Tibial nerve (tissue), 4 donors: ENCODE measurements at places on chromosomes 3 and 15. TPM values are rescaled to one million over a fixed set of nuclear protein-coding genes. Genes with fewer than 3 reads are reported as not detected.

DNA sequence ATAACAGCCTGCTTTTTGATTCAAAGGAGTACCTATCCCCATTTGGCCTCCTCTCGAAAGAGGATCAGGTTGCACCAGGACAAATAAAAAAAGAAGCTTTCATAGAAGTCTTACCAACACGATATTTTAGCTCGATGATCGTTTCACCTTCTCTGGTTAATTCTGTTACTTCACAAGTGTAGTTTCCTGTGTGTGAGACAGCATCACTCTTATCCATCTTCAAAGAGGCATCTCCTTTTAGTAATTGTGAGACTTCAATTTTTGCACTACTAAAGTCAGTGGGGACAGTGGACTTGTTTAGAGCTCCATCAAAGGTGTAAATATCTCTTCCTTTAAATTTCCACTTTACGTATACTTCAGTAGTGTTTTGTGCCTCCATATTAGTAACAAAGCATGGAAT is 11.0 kb downstream of the CD47 start:
- no peak for DNase-seq

- no peak for DNase-seq
Observed at GRCh38 chr3:129553171-129553570, 10.2 kb downstream of the H1-8 start.

- no peak for DNase-seq
Observed at GRCh38 chr3:53132347-53132746, 2.1 kb upstream of the RFT1 start.

GATM gene
- total RNA-seq = 531 TPM

MAP6D1 gene
- total RNA-seq = 21.6 TPM

DNA sequence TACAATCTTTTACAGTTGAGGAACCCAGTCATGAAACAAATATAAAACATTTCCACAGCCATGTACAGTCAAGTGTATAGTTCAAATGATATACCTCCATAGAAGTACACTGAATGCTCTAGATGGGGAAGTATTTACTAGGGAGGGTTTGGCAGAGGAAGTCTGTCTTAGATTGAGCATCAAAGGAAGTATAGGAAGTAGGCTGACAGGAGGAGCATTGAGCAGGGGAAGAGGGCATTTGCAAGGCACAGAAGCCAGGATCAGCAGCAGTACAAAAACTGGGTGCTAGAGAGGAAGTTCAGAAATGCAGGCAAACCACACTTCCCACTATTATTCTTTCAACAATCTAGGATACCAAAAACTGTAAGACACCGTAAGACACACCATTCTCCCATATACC is 122.6 kb downstream of the ANO10 start:
- no peak for DNase-seq

TRIP4 gene
- 14.4 TPM for total RNA-seq

DNA sequence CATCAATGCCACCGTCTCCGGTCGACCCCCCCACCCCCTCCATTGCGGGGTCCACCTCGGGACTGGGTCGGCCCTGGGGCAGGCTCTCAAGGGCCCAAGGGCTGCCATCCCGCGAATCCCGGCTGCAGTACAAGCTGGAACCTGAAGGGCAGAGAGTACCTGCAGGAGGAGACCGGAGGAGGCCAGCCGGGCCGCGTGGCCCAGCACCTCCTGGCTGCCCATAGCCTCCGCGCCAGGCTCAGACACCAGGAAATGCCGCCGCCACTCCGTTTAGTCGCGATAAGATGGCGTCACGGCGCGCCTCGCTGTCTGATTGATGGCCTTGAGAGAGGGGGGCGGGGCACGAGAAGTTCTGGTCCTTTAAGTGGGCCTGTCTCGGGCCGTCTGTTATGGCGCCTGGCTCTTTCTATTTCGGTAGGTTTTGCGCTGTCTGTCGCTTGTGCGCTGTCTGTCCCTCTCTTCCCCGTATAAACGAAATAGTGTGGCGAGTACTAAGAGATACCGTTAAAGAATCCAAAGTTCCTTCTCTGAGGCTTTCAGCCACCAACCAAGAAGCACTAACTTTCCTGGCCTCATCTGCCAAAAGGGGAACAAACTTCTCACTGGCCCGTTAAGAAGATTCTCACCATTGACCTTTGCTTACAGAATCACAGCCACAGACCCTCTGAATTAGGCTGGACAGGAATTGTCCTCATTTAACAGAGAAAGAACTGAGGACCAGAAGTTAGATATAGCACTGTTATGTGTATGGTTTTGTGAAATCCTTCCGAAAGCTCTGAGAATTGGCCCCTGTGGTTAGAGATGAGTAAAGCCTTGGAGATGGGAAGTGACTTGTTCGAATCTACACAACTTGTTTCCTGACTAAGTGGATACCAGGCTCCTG is at the start of gene RFT1:
Gene RFT1 (minus strand): TSS at position 257 of the 883 bp plus-strand sequence. CDS start 35 bp downstream, at position 222.
- DNase-seq = peak; percentile 100

DNA sequence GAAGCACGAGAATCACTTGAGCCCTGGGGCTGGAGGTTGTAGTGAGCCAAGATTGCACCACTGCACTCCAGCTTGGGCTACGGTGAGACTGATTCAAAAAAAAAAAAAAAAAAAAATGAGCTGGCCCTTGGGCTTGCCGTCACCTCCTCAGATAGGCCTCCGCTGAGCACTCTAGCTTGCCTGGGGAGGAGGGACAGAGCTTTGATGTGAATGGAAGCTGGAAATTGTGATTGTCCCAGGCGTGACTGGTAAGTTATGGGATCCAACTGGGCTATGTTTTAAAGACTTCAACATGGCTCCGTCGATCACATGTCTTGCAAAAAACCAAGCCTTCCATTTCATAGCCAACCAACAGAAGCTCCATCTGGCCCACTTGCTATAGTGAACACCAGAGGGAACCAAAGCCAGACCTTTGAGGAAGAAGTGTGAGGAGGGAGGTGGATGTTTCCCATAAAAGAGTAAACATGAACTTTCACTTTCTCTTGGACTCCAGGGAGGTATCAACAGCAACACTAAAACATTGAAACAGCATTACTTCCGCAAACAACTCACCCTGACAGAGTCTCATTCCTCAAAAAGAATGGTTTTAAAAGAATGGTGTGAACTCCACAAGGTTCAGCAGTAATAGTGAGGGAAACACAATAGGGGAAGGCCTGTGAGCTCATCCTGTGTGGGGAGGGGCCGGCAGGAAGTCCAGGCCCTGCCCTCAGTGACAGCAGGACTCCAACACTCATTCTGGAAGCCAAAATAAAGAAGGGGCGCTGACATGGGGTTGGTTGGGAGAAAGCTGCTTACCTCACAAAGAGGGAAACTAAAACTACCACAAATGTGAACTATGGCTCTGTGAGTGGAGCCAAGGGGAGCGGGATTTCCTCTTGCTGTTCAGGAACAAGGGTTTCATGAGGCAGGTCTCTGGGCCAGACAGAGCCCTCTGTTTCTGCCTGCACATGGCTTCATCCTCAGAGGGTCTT is 59.2 kb upstream of the IL12A start:
- peak; percentile 7 for DNase-seq

DNA sequence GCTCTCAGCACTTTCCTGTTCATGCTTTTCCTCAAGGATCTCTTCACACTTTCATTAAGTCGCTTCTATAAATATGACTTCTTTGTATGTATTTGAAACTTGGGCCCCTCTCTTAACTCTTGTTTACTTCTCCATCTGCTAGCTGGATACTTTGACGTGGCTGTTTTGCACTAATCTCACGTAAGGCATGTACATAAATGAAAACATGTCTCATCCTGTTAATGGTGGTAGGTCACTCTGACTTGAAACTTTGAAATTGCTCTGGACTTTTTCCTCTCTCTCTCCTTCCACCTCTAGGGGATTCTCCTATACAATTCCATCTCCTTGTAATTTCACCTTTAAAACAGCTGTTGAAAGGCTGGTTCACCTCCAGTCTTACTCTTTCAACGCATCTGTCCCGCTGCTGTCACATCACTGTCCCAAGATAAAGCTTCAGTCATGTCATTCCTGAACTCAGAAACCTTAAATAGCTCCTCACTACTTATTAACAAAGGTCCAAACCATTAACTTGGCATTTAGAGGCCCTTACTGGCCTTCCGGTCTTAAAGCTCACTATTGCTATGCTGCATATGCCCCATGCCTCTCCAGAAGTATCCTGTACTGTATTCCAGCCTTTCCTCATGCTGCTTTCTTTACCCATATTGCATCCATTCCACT is 1.2 kb downstream of the BLOC1S6 start:
- no peak for DNase-seq

LMOD3 gene
- total RNA-seq = not detected

GRCh38 chr3:27508424-27508823 is 24.2 kb upstream of the SLC4A7 start:
- no peak for DNase-seq

SHF gene
- total RNA-seq = 19.7 TPM

DNA sequence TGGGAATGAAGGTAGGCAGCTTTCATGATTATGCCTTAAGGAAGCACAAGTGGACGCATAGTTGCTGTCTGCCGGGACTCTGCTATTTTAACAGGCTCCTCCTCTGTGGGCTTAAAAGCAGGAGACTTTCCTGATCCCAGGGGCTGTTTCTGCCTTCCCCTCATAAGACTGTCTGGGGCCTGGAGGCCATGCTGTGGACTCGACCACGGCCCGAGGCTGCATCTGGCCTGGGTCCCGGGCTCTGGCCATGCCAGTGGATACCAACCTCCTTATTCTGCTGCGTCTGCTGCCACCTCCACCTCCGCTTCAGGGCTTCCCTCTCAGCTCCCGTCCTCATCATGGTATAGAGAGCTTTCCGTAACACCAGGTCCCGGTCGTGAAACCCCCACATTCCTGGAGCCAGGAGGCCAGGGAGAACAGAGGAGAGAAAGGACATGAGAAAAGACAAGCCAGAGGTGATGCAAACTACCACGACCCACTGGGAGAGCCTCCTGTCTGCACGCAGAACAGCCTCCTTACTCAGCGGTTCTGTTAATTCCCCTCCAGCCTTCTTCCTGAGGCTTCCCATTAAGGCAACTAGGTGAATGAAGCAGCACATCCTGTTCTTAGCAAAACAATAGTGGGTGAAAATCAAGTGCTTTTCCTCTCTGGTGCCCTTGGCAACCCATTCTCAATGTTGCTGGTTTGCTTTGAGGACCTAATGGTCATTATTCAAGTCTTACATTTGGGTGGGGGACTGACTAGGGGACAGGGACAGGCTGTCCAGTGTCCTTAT is 200.5 kb downstream of the KLF13 start:
- DNase-seq = no peak

DNA sequence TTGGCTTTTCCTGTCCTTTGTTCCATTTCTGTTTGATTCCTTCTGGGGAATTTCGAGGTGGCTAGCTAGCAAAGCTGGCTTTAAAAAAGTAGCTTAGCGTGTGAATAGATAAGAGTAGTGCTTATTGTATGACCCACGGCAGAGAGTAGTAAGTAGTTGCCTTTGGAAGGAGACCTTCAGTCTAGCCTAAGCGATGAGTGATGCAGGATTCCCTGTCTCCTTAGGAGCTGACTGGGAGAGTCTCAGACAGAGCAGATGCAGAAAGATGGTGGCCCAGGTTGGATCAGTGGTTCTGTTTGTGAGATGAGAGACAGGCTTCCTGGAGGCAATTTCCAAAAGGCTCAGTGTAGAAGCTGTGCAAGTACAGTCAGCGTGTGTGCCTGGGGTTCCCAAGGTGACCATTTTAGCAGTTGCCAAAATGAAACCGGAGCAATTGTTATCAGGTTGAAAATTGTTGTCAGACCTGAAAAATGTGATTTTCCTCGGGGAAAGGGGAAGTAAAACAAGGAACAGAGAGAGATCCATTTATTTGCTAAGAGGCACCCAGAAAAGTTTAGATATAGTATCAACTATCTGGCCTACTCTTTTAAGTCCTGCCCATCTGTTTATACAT is 681 bp upstream of the IL5RA start:
- DNase-seq = no peak

RPSA gene
- total RNA-seq = 1,023 TPM
